ENCODE measurements at places on chromosomes 1 and 21.
A peak's percentile ranks its signal among the peaks of the same experiment; 100 is the strongest.

DNA sequence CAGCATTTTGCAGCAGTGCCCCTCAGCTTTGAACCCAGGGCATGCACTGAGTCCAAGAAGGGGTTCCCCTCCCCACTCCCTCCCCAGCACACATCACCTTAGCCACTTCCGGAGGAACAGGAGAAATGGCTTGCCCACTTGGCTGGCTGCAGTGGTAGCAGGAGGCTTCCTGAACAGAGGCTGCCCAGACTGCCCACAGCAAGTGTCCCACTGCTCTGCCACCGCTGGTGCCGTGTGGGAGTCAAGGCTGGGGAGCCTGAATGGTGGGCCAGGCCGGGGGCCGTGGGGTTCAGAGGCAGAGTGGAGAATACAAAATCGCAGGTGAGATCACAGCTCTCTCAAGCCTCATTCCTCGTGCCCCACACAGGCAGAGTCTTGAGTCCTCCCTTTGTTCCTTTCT lies 34.5 kb downstream of the CD247 start:
- no peak for DNase-seq

GRCh38 chr1:154741741-154742495 lies 128.2 kb downstream of the KCNN3 start:
- no peak for DNase-seq

DNA sequence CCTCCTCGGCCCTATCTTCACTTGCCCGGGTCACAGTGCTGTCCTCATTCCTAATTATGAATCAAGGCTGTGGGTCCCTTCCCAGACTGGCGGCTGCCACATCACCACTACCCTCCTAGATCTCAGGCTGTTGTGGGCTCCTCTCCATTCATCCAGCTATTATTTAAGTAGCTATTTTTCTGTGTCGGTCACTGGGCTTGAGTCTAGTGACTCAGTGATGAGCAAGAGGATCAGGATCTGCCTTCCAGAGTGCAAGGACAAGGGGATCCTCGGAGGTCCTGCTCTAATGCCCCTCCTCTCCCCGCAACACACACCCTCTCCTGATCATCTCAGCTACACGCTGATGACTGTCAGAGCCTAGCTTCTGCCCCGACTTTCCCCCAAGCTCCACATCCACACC lies 34.1 kb downstream of the CDCP2 start:
- no peak for DNase-seq

DNA sequence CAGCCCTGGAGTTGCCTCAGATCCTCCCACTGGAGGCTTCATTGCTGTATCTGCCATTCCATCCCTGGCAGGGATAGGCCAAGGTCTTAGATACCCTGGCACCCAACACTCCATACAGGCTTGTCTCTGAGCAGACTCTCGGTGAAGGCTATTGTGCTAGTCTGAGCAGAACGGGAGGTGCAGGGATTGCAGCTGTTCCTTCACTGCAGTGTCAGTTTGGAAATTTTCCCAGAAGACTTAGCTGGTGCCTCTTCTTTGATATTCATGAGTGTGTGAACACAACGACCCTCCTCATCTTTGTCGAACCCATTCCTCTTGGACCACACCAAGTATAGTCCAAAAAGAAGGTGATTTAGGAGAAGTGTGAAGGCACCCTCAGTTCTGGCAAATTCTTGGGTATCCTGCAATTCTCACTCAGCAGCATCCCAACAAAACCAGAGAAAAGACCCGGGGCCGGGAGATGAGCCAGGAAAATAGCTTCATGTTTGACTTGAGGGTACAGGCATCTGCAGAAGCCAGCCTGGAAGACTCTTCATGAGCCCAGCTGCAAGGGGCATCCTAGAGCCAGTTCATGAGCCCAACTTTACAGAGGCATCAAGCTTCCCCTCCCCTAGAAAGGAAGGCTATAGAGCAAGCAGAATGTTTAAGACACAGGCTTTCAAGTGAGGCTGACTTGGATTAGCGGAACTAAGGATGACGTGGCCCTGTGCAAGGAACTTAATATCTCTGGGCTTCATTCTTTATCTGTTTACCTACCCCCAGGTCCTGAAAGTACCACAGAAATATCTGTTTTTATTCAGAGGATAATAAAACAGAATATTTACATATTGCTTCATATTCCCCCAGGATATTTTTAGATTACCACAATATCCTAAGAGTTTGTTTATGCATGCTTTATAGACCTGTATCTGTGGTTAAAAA lies 38.8 kb upstream of the HAO2 start:
- DNase-seq = no peak

- DNase-seq = no peak
Observed at GRCh38 chr1:201026234-201026633, 2.7 kb upstream of the KIF21B start.

DNA sequence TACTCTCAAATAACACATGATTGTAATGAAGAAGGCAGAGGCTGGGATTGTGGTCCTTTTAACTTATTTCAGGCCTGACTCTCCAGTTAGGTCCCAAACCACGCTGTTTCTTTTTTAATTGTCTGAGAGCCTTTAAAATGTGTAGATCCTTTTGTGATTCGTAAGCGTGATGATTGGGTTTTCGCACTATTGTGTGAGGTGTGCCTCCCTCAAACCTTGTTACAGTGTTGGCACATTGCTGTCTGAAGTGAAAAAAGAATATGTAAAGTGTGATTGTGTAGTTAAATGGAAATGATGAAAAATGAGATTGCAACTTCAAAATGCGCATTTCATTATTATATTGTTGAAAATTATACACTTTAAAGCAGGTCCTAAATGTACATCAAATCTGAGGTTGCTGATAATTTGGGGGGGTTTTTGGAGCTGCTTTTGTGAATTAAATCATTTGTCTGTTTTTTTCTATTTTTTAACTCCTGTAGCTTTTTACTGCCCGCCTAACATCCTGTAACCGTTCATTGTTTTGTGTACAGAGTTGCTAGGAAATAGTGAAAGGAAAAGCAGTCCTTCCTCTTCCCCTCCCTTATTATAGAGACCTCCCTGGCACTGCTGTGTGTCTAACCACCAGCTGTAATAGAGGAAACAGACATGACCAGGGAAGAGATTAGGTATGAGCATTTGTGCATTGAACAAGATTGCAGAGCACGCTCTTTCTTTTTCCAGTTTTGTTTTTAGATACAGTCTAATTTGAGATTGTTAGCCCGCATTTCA lies 43.3 kb downstream of the IARS2 start:
- peak; percentile 7 for DNase-seq

GRCh38 chr1:161017756-161018630 lies 3.0 kb downstream of the F11R start:
- no peak for DNase-seq

GRCh38 chr1:64809309-64809708 lies 64.4 kb downstream of the RAVER2 start:
- no peak for DNase-seq

DNA sequence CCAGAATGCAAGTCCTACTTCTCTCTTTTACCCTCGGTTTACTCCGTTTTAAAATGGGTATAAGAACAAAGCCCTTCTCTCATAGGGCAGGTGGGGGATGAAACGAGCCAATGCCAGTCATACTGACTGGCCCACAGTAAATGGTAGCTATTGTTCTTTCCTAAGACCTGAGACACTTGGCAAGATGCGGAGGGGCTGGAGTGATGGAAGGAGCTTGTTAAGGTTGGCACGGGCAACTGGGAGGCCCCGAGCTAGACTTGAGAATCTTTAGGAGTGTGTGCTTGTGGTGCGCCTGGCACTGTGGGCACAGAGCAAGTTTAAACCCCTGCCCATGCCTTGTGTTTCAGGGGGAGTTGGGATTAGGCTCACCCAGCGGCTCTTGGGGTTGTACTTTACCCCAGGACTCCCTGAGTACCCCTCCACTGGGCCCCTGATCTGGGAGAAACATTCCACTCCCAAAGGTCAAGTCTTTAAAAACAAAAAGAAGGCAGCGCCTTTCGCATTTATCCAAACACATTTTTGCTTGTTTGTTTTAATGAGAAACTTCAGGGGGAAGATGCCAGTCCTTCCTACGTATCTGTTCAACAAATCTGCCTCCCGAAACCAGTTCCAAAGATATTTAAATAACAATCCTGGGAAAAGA lies 240.6 kb upstream of the TMEM51 start:
- no peak for DNase-seq

DNA sequence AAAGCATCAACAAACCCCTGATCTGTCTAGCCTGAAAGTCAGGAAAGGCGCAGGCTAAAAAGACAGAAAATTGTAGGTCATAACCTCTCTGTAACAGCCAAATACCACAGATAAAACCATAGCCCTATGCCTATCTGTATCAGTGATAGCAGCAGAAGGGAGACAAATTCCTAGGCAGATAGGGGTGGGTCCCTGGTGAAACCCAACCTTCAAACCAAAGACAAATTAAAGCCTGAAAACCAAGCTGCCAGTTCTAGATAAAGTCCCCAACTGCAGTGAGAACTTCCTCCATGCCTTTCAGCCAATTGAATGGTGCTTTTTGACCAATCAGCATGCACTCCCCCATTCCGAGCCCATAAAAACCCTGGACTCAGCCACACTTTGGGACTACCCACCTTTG lies 115.3 kb downstream of the NTPCR start:
- DNase-seq = no peak

GRCh38 chr1:61757950-61758349 lies 15.7 kb downstream of the PATJ start:
- no peak for DNase-seq

DNA sequence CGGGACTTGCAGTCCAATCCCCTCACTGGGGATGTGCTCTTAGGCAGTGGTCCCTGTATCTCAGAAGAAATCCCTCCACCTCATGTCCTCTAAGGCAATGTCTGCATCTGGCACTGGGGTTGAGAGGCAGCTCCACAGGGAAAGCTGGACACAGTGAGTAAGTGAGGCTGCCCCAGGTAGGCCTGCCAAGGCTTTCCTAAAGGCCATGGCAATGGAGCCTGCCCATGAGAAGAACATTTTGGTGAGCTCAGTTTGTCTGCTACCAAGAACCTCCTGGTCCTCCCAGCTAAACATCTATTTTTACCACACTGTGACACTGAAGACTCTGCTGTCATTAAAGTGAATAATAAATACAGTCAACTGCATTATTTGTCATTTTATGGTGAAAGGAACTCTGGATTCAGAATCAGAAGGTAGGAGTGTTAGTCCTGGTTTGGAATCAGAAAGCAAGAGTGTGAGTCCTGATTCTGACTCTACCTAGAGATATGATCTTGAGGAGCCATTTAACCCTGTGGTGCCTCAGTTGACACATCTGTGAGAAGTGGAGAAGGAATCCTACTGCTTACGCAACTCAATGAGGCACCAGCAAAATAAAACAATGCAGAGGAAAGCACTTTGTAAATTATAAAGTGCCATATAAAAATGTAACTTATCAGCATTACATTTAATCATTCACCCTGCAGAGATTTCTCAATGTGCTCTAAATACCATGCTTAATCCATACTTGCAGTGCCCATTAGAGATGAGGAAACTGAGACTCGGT lies 41.0 kb downstream of the TBX15 start:
- DNase-seq = no peak

DNA sequence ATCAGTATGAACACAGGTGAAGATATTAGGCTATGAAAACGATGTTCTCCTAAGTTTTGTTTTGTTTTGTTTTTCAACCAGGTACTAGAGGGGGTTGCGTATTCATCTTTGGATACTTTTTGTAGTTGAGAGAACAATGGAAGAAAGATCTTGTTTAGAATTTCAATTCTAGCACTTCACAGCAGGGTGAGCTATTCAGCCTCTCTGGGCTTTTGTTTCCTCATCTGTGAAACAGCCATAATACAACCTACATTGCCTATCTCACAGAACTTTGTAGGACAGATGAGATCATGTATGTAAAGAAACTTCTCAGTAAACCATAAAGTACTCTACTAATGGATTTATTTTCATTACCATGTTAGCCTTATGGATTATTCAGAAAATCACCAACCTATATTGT lies 199.5 kb downstream of the GPATCH2 start:
- DNase-seq = no peak

- no peak for DNase-seq
Observed at GRCh38 chr1:95660736-95661135, 426.7 kb downstream of the RWDD3 start.

- DNase-seq = no peak
Observed at GRCh38 chr1:19676438-19676922, 11.8 kb downstream of the HTR6 start.

DNA sequence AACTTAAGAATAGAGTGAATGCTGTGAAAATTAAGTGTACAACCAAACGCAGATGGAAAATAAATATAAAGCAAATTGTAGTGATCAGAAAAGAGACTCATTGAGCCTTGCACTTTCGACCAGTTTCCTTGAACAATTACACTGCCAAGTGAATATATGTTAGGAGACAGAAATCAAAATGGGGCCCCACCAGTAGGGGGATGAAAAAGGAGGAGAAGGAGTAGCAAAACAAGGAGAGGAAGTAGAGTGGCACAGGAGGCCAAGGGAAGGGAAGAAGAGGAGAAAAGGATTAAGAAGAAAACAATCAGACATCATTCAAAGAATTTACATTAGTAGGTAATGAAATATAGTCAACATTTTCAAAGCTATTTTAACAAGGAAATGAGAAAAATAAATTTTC lies 1770.6 kb downstream of the PLA2G4A start:
- no peak for DNase-seq

DNA sequence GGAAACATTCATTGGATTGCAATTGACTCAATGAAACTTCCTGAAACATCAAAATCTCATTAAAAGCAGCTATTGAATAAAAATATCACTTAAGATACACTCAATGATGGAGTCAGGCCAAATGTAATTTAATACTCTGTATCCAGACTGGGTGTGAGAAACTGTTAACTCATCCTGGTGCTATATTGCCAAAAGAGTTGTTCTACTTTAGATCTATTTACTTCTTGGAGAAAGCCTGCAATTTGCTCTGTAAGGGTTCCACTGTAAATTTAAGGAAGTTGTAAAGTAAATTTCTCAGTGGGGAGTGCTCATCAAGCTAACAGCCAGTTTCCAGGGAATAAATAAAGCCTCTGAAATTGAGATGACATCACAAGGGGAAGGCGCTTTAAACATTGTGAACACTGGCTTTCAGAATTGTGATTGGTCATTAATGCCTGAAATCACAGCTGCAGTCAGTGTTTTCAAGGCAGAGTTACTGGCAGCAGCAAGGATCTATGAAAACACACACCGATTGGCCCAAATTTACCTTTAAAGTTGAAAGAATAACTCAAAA lies 91.4 kb downstream of the OLFM3 start:
- DNase-seq = no peak

DNA sequence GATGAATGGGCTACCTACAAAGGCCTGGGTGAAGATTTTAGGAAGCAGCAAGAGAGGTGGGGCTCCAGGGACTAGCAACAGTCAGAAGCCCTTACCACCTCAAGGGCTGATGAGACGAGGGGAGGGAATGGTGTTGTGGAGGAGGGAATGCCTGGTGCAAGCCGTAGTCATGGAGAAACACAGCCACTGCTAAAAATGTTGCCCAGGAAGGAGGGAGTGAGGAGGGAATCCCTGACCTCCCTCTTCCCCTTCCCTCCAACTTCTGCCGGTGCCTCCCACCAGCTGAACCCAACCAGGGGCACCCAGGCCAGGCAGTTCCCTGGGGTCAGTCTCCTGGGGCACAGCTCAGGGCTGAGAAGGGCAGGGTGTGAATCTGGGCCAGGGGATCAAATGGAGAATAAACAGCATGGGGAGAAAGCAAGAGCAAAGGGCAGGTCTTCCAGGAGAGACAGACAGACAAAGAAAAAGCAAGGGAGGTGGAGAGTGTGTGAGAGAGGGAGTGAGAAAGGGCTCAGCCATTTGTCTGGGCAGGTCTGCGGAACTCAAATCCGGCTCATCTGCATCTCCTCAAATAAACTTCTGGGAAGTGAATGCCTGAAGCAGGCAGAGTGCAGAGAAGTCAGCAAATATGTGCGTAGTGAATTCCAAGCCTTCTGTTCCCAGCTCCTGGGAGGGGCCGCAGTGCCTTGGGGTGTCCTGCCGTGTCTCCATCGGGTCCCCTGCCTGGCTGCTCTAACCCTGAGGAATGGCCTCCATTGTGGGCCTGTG lies 27.1 kb upstream of the POU3F1 start:
- DNase-seq = no peak

All from CD8-positive, alpha-beta memory T cell (primary cell).